NCI-H1048 (cell line): ENCODE measurements at places on chromosomes 1 and 21.

DNA sequence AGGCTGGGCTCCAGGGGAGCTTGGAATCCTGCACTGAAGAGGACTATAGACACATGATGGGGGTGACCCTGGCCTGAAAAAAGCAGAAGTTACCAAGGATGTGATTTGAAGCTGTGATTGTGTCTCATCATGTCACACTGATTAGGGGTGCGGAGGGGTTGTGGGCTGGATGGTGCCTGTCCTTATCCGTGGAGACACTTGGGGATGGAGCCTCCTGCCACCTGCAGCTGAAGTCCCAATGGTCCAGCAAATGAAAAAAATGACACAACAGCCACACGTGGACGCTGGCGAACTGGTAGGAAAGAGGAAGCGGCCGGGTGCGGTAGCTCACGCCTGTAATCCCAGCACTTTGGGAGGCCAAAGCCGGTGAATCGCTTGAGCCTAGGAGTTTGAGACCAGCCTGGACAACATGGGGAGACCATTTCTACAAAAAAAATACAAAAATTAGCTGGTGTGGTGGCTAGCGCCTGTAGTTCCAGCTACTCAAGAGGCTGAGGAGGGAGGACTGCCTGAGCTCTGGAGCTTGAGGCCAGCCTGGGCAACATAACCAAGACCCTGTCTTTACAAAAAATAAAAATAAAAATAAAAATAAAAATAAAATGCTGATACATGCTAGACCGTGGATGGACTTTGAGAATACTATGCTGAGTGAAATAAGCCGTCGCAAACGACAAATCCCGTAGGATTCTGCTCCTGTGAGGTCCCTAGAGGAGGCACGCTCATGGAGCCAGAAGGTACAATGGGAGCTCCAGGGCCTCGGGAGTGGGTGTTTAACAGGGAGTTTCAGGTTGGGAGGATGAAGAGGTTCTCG, 838 bp upstream of the IBA57 start:
- no peak for DNase-seq

DNA sequence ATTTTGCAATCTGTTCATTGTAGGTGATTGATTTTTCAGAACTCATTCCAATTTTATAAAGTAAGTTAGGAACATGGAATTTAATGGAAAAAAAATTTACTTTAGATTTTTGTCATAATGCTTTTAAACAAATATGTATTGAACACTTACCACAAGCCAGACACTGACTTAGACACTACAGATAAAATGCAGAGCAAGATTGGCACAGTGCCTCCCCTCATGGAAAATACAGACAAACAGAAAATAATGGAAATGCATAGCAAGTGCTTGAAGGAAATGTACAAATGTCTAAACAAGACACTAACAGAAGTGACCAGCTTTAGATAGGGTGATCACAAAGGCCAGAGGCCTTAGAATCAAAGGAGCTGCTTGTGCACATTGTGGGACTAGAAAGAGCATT, 260.5 kb upstream of the ADGRL2 start:
- DNase-seq: no peak

DNA sequence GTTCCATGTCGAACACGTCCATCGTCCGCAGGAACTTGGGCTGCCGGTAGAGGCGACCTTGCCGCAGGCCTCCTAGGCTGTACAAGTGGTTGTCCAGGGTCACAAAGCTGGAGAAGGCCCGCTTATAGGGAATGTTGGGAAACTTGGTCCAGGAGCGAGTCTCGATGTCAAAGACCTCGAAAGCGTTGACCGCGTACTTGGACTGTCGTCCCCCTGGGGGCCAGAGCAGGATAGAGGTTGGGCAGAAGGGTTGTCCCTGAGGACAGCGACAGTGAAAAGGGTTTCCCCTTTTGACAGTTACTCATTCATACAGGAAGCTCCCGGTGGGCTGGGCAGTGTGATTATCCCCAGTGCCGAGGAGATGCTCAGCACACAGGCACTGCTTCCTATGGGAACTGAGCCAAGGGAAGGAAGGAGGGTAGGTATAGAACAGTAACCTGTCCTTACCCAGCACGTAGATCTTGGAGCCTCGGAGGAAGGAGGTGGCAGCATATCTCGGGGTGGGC, 17.5 kb downstream of the KLHDC8A start:
- no peak for DNase-seq

GRCh38 chr1:180311011-180311730, 81.1 kb downstream of the LHX4 start:
- DNase-seq: no peak

GRCh38 chr1:193697115-193697762, 510.8 kb upstream of the B3GALT2 start:
- DNase-seq: no peak

DNA sequence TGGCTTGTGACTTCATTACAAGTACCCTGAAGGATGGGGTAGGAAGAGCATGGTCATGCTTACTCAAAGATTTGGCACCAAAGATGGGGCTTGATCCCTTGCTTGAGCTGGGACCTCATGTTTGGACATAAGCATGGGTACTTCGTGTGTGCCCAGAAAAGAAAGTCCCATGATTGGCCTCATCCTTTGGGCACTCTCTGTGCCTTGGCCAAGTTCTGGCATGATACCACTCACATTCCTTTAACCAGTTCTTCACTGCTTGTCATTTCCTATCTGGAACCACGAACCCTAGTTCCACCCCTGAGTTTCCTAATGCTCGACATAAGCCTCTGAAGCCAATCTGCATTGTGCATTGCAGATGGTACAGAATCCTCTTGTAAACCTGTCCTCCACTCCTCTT, 107.0 kb downstream of the NAV1 start:
- no peak for DNase-seq

GRCh38 chr1:153546796-153547559, 1.4 kb upstream of the S100A4 start:
- DNase-seq: no peak

- DNase-seq: no peak
Observed at GRCh38 chr1:231062500-231063270, 22.6 kb upstream of the FAM89A start.

DNA sequence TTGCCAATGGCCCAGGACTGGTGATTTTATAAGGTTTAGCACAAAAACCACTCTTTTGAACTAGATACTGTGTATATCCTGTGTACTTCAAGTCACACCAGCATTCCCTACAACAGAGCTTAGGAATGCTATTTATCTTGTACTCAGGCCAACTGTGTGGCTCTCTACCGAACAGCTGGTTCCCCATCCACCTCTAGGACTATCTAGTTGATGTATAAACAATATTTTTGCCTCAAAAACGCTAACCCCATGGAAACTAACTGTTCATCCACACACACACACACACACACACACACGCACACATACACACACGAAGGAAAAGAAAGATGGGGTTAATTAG, 28.7 kb upstream of the SLC45A3 start:
- no peak for DNase-seq

- DNase-seq: no peak
Observed at GRCh38 chr1:146020058-146021049, 1.2 kb downstream of the HJV start.

DNA sequence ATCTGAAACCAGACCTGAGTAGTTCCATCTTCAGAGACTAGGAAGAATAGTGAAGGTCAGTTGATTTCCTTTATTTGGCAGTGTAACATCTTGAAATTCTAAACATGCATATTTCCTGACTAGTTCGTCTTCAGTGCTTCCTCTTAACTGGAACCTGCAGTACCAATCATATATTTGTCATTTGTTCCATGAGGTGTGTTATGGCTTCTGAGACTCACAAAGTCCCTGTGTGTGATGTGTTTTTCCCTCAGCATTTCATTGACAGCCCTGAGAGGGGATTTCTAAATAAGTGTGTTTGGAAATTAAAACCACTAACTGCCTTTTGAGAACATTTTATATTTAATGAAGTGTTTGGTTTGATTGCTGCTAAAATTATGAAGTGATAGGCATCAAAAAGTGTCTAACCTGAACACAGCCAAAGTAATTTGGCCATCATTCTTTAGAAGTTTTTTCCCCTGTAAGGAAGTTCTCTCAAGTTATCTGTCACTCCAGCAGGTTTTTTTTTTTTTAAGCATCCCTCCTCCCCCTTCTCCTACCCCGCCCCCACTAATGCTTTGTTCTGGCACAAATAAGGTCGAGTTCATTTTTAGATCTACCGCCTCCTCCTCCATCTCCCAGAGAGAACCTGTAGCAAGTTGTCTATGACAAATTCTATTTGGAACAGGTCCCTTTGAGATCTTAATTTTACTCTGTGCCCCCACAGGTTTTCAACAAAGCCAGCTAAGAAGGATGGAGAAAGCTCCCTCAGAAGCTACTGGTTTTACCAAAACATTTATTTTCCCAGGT, 61.4 kb downstream of the TMEM200B start:
- no peak for DNase-seq

GRCh38 chr21:46051821-46052675, 45.9 kb upstream of the COL6A2 start:
- DNase-seq: no peak

DNA sequence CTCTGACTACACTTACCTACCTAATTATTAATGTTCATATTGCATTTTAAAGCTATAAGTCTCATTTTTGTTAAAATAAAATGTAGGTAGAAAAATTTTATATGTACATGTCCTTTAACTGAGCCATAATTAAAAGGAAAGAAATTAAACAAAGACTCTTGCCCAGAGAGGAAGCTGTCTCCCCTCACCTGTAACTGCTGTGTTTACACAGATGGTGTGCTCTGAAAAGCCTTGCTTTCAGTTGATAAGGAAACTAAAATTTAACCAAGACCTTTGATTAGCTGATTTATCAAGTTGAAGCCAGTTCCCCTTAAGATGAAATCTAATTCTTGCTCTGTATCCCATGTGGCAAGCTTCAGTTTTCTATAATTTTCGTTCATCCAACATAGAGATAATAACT, 213.5 kb downstream of the LYPLAL1 start:
- no peak for DNase-seq

- DNase-seq: no peak
Observed at GRCh38 chr1:180386745-180387367, 115.5 kb downstream of the ACBD6 start.

GRCh38 chr1:21385022-21385421, 54.9 kb upstream of the NBPF3 start:
- DNase-seq: no peak

GRCh38 chr21:44376606-44377005, 23.2 kb downstream of the TRPM2 start:
- DNase-seq: no peak

DNA sequence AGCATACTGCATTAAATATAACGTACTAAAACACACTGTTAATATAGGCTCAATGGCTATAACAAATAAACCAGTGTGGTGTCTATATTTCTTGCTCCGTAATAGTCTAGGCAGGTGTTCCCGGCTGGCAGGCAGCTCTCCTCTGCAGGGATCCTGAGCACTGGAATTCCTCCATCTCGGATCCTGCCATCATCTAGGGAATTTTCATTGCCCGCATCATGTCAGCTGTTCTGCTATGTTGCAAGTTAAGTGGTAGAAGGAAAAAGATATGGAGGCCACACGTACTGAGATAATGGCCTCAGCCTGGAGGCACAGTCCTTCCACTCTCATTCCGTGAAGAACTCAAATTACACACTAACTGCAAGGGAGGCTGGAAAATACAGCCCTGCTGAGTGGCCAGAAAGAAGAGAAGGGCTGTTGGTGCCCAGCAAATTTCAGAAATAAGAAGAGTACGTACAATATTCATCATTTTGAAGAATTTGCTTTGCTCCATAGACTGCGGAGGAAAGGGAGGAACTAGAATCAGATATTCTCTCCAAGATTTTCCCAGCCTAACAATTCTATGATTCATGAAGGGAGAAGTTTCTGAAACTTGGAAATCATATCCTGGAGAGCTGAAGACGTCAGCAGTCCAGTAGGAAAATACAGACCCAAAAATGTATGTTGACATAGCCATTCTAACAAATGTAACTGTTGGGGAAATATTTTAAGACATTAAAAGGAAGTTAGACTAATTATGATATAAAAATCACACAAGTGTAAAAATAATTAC, 263.3 kb downstream of the MRPL39 start:
- no peak for DNase-seq

- DNase-seq: no peak
Observed at GRCh38 chr21:38775733-38776132, 30.0 kb upstream of the ETS2 start.

DNA sequence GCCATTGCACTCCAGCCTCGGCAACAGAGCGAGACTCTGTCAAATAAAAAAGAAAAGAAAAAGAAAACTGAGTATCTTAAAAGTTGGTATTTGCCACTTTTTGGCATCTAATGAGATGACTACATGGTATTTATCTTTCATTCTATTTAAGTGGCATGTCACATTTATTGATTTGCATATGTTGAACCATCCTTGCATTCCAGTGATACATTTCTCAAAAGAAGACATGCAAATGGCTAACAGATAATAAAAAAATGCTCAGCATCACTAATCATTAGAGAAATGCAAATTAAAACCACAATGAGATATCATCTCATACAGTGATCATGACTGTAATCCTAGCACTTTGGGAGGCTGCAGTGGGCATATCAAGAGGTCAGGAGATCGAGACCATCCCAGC, 28.1 kb downstream of the SFPQ start:
- no peak for DNase-seq

GRCh38 chr1:89608319-89608983, 24.5 kb upstream of the LRRC8C start:
- no peak for DNase-seq

- no peak for DNase-seq
Observed at GRCh38 chr1:158329733-158330132, 1.6 kb downstream of the CD1B start.

- DNase-seq: no peak
Observed at GRCh38 chr1:109932679-109933078, 22.0 kb downstream of the CSF1 start.

DNA sequence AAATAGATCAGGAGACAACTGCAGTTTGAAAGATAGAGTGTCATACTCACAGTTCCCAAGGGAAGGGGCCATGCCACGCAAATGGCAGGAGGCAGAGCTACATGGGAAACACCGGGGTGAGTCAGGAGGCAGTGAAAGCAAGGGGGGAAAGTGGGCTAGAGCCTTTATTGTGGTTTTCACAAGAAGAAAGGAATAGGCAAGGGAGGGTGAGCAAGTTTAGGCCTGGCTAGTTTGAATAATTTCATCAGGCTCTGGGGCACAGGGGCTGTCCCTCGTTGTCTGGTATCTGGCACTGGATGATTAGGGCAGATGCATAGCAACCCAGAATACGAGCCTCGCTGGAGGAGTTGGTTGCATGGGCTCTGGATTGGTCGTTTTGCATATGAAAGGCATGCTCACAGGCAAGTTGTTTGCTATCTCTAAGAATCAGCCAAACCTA, 17.0 kb upstream of the ITLN2 start:
- no peak for DNase-seq

DNA sequence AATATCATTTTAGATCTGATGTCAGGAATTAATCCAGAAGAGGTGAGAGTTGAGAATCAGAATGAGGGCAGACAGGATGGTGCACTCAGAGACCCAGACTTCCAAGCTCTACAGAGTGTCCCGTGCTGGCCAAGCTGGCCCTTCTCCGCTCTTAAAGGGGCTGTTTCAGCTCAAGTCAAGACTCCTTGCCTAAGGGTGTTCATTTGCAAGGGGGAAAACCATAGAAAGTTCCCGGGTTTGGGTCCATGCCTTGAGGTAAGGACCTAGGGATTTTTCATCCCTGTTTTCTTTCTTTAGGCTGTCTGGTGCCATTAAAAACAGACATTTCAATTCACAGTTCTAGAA, 47.5 kb downstream of the EDN2 start:
- DNase-seq: no peak
